ENCODE measurements at places on chromosomes 3 and 15. TPM values are rescaled to one million over a fixed set of nuclear protein-coding genes. Genes with fewer than 3 reads are reported as not detected.

The STAB1 gene
- total RNA-seq = 0.38 TPM

The ACSBG1 gene
- not detected for total RNA-seq

The CPLX3 gene
- total RNA-seq = not detected

The CMTM8 gene
- total RNA-seq = 5.2 TPM

The GOLGA8S gene
- 0.41 TPM for total RNA-seq

The CCDC66 gene
- 72.6 TPM for total RNA-seq

The VWA5B2 gene
- total RNA-seq = 0.23 TPM

The C3orf49 gene
- total RNA-seq = not detected

The LSAMP gene
- total RNA-seq = 0.06 TPM

The BUB1B gene
- 1.9 TPM for total RNA-seq

The WWTR1 gene
- total RNA-seq = 1.4 TPM

The P3H2 gene
- total RNA-seq = 0.16 TPM

The ZNF660 gene
- total RNA-seq = 0.95 TPM

The CACNA2D3 gene
- total RNA-seq = not detected

The CHDH gene
- total RNA-seq = 0.44 TPM

The PLSCR4 gene
- total RNA-seq = not detected

The ARRDC4 gene
- 1.7 TPM for total RNA-seq

The CFAP44 gene
- 16.8 TPM for total RNA-seq

The ROPN1 gene
- not detected for total RNA-seq

The NR2E3 gene
- not detected for total RNA-seq

The CCDC13 gene
- total RNA-seq = not detected

The SEMA3F gene
- total RNA-seq = 0.35 TPM

The IGDCC3 gene
- total RNA-seq = not detected

The THAP10 gene
- not detected for total RNA-seq

The HDC gene
- 0.82 TPM for total RNA-seq

The ZBBX gene
- total RNA-seq = not detected

The AHSG gene
- total RNA-seq = 1.9 TPM

The PLA2G4D gene
- total RNA-seq = not detected

The GPR176 gene
- total RNA-seq = not detected
